ENCODE measurements at places on chromosomes 12 and 14. TPM values are rescaled to one million over a fixed set of nuclear protein-coding genes. Genes with fewer than 3 reads are reported as not detected.
A peak's percentile ranks its signal among the peaks of the same experiment; 100 is the strongest.

The TRPV4 gene
- 3.6 TPM for total RNA-seq

The SHMT2 gene
- 97.4 TPM for total RNA-seq

The TBX5 gene
- total RNA-seq, result 0.10 TPM

The IRAK3 gene
- total RNA-seq, result 23.1 TPM

DNA sequence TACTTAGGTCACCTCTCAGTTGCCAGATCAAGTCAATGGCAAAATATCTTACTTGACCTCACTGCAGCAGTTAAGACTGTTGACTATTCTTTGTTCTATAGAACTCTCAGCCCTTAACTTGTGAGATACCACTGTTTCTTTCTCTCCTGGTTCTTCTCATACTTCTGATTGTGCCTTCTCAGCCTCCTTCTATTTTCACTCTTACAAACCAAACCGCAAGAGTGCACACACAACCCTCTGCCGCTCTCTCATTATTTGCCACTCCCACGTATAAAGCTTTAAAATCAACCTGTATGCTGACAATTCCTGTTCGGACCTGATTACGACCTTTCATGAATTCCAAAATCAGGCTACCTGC is 4.5 kb downstream of the E2F7 start:
- no peak for DNase-seq

GRCh38 chr14:74495356-74495755 is 1.8 kb downstream of the ISCA2 start:
- DNase-seq, result no peak

DNA sequence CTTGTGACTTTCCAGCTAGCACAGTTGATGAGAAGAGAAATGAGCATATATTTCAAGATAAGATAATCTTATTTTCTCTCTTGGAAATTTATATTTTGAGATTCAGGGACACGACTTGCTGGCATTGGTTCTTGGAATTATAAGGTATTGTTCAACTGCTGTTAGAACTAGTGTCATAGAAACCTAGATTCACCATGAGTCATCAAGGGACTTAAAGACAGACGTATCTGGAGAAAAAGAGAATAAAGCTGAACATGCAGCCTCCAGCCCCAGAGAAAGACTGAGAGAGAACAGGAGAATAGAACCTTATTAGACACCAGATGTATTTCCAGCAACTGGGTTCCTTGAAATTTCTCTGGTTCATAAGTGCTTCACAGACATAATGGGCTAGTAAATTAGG is 194.4 kb upstream of the PPFIA2 start:
- no peak for DNase-seq

DNA sequence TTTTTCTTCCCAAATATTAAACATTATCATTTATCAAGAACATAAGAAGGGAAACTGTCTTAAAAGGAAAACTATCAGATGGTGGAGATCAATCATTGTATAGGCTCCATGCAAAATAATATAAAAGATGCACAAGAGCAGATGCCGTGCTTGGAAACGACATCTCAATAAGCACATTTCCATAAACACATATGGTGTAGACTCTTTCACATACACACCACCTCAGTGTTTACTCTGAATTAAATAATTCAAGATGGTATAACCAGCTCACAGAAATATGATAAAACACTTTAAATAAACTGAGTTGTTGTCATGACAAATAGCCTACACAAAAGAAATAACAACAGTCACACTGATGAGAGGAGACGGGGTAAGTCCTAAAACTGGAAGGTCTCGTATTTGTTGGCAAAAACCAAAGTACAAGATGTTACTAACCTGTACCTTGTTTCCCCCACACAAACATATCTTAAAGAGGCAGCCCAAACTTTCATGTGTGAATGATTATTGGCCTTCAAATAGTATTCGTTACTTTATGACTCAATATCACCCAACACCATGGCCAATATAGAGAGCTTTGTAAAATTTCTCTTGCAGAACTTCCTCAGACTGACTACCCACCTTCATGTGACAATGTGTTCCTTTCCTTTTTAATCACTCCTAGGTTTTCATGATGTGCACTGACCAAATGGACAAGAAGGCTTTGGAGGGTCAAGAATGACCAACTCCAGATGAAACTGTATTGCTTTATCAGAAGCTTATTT is 48.6 kb upstream of the TMPO start:
- DNase-seq, result no peak

- no peak for DNase-seq
These were observed 75.0 kb downstream of the TRMT5 start for GRCh38 chr14:60905923-60906322.

The A2M gene
- 688 TPM for total RNA-seq

- DNase-seq, result no peak
These were observed 55.8 kb upstream of the METAP2 start for GRCh38 chr12:95418142-95418541.

DNA sequence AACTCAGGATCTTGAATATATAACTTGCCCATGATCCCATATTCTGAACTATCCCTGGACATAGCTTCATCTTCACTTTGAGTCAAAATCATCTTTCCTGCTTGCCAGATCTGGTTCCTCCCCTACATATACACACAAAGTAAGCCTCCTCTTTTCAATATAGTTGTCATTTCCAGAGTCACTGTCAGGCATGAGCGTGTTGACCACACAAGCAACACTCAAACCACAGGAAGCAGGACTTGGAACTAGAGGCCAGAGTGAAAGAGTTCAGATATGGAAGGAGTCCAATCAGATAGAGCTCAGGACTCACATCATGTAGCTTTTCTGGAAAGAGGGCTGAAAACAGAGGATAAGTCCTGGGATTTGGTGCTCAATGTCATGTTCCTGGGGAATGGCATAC is 1140.6 kb downstream of the BCL11B start:
- no peak for DNase-seq

GRCh38 chr12:25625146-25625545 is 72.1 kb upstream of the LMNTD1 start:
- DNase-seq, result no peak

DNA sequence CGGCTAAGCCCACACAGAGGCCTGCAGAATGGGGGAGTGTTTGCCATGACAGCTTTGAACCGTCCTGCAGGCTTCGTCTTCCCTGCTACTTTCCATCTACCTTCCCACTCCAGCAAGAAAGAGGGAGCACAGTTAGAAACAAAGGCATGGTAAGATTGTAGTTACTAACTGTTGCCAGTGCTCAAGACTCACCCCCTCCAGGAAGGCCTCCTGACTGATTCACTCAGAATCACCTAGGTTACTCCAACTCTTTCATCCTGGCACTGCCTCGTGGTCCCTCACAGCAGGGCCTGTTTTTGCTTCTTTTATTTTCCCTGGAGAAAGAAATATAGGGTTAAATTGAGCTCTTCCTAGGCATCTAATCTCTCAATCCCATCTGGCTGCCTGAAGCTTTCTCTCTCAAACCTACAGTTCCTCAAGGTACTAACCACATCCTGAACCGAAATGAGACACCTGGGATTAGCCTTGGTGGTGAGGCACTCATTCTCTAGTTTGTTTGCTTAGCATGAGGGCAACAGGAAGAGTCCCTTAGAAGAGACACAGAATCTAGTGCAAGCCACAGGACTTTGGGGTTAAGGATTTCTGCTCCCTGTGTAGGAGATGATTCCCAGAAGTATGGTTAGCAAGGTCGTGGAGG is 7.8 kb downstream of the GALNT6 start:
- no peak for DNase-seq

DNA sequence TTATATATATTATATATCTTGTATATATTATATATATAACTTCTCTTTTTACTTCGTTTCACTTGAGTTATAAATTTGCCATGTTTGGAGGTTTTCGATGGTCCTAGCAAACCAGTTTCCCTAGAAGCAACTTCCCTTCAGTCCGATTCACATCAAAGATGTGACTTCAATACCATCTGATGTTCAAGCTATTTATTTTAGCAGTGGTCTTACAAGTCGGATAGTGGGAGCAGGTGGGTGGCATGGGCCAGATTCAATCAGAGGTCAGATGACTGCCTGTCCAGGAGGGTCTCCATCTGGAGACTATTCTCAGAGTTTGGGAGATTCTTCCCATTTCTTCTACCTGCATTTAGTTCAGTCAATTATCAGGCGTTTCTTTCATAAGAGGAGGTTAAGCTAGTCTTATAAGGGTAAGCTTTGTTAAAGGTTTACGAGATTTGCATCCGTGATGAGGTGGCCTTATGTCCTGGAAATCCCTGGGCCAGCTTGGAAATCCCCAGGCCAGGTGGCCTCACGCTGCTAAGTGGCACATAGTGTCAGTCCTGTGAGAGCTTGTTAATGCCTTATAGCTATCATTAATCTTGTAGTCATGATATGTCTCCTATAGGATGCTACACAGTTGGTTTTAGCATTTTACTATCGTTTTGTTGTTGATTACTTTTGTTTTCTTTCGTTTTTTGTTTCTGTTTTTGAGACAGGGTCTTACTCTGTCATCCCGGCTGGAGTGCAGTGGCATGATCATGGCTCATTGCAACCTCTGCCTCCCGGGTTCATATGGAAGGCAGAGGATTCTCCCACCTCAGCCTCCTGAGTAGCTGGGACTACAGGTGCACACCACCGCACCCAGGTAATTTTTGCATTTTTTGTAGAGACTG is 145.8 kb downstream of the BICD1 start:
- DNase-seq, result no peak

The GLIPR1L2 gene
- total RNA-seq, result 0.62 TPM

DNA sequence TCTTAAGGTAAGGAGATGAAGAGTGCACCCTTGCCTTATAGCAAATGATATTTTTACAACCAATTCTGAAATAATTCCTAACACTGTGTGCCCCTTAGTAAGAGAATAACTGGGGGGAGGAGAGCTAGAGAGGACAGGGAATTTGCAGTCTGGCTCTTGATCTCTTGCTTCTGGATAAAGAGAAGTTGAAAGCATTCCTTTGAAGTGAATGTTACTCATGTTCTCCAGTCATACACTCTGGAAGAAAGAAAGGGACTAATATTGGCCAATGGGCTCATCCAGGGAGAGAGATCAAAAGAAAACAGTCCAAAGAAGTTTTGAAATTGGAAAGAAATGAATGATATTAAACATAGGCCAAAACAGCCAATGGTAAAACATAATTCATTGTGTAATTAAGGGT is 25.3 kb downstream of the C12orf75 start:
- DNase-seq, result no peak

The KIF5A gene
- 0.99 TPM for total RNA-seq

DNA sequence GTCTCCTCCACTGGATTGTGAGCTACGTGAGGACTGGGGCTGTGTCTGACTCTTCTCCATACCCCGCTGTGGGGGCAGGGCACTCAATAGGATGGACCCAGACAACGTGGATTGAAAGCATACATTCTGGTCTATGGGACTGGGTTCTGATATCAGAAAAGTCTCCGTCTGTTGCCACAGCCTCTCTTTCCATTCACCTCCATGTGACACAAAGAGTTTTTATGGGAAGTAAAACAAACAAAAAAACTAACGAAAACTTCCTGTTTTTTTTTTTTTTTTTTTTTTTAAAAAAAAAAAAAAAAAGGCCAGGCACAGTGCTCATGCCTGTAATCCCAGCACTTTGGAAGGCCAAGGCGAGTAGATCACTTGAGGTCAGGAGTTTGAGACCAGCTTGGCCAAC is 44.7 kb downstream of the SLC8A3 start:
- DNase-seq, result no peak

- DNase-seq, result no peak
These were observed 322.0 kb downstream of the AACS start for GRCh38 chr12:125387206-125387605.

GRCh38 chr12:5010151-5010550 is 33.5 kb upstream of the KCNA5 start:
- DNase-seq, result no peak

GRCh38 chr14:80522411-80522810 is 311.1 kb upstream of the DIO2 start:
- no peak for DNase-seq

- no peak for DNase-seq
These were observed 890.2 kb downstream of the FLRT2 start for GRCh38 chr14:86420131-86420530.

GRCh38 chr12:1723721-1724120 is 32.9 kb downstream of the ADIPOR2 start:
- DNase-seq, result no peak

- DNase-seq, result no peak
These were observed 29.4 kb downstream of the POLR3B start for GRCh38 chr12:106386813-106387535.

The CACNB3 gene
- 59.7 TPM for total RNA-seq

- DNase-seq, result no peak
These were observed 14.3 kb downstream of the FOS start for GRCh38 chr14:75292886-75293285.

DNA sequence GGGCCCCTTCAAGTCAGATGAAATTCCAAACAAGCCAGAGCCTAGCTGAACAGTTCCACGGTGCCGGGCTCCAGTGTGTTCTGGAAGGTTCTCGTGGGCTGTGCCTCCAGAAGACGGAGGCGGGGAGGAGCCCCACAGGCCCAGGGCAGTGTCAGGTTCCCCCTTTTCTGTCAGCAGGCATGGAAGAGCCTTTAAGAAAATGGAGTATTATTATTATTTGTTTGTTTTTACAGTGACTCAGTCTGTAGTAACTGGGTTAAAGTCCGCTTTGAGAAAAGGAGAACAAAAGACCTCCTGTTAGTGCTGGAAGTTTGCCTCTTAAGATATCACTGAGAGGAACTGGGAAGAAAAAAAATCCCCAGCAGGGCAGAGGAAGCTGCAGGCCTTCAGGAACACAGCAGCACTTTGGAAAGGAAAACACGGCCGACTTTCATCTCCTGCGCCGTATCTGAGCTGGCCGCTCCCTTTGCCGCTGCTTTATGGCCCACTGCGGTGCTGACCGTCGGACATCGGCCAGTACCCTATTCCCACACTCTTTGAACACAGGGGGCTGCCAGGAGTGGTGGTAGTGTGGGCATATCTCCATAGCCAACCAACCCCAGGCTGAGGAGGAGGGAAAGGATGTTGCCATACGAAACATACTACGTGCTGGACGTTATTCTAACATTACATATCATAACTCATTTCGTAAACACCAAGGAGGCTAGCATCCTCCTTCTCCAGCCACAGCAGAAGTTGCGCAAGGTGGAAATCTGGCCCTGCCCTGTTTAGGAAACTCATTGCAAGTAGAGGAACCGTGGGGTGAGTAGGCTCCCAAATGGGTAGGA is 194.0 kb downstream of the ZFP36L1 start:
- DNase-seq, result peak; percentile 81

The ALX1 gene
- total RNA-seq, result 0.26 TPM
